ENCODE measurements at places on chromosomes 2 and 18.
A peak's percentile ranks its signal among the peaks of the same experiment; 100 is the strongest.

GRCh38 chr2:99682275-99683060, 192.7 kb upstream of the REV1 start:
- DNase-seq: no peak

- DNase-seq: no peak
Measured at GRCh38 chr2:162258686-162259085, 15.4 kb upstream of the FAP start.

DNA sequence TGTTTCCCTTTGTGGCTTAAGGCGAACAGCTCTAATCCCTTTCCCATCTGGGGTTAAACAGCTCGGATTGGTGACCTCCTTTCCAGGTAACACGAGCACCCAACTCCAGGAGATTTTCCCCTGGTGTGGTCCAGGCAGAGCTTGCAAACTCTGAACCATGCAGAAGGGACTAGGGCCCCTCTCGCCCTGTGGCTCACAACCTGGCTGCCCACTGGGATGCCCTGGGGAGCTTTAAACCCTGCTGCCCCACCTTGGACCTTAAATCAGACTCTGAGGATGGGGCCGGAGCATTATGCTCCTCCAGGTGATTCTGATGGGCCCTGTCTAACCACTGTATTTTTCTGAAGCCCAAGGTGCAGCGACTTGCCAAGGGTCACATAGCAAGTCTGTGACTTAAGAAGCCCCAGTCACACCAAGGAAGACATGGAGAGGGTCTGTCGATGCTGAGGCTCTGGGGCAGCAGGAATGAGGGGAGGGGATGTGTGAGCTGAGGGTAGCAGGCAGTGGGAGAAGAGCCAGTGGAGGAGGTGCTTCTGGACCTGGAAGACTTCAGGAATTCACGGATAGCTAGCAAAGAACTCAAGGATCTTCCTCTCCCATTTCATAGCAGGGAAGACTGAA, 5.9 kb downstream of the ARID5A start:
- DNase-seq: no peak

DNA sequence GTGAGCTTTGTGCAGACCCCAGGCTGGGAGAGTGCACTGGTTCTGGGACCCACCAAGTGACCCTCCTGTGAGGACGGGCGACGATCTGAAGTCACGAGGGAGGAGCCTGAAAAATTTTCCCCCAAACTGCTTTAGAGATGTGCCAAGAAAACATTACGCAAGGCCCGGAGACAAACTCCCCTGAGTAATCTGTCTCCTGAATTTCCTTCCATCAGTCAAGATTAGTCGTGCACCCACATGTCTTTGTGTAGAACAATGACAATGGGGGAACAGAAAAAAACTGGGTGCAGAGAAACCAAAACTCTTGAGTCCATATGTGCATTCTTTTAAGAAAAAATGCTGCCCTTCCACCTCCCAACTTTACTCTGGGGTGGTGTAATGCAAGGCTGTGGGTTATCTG, 12.6 kb upstream of the NCK2 start:
- DNase-seq: no peak

GRCh38 chr18:11948852-11949523, 32.3 kb upstream of the IMPA2 start:
- DNase-seq: no peak

DNA sequence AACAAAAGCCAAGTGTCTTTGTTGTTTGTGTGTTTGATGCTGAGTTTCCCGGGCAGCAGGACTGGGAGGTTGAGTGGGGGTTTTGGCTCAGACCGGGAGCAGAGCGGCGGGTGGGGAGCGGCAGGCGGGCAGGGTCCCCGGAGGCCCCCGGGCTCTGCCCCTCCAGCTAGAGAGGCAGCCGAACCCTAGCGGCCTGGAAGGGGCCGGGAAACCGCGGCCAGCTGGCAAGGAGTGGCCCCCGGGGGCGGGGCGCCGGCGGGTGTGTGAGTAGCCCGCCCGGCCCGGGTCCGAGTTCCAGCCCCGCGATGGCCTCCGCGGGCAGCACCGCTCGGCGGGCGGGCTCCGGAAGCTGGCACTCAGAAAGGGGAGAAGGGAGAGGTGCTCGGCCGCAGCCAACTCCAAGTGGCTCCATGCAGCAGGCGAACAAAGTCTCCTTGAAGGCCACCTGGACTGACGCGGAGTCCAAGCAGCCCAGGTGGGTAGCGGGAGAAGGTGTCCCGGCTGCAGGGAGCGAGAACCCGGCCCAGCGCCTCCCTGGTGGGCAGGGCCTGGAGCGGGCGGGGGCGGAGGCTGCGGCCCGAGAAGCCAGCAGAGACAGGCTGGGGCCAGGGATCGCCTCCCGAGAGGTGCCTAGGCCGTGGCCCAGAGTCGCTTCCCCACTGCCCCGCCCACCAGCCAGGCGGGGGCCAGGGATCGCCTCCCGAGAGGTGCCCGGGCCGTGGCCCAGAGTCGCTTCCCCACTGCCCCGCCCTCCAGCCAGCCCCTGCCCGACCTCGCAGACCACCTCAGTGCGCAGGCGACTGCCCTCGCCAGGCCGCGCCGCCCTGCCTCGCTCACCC, at the start of gene ANKRD53:
Gene ANKRD53 (plus strand): TSS at position 290 of the 839 bp plus-strand sequence. CDS start 16 bp downstream, at position 306.
- peak; percentile 43 for DNase-seq

- no peak for DNase-seq
Measured at GRCh38 chr2:27042159-27042661, 9.3 kb upstream of the AGBL5 start.

DNA sequence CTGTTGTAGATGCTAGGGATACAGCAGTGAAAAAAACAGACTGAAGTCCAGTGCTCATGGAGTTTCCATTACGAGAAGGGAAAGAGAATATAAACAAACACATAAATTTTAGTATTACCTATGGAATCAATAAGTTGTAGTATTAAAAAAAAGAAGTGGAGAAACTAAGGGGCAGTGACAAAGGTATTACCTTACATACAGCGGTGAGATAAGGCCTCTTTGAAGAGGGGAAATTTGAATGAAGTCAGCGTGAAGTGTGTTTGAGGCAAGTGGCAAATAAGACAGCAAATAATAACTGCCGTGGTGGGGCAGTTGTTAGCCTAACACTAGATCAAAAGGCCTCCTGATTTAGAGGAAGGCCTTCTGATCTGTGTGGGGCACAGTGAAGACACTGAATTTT, 57.9 kb downstream of the TLK1 start:
- DNase-seq: no peak

DNA sequence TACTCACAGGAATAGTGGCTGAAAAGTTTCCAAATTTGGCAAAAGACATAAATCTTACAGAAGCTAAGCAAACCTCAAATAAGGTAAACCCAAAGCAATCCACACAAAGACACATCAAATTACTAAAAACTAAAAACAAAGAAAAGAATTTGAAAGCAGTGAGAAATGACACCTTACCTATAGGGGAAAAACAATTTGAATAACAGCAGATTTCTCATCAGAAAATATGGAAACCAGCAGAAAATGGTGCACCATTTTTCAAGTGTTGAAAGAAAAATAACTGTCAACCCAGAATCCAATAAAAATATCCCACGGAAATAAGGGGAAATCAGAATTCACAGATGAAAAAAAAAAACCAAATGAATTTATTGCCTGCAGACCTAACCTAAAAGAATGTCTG, 138.6 kb downstream of the PIGN start:
- no peak for DNase-seq

- DNase-seq: no peak
Measured at GRCh38 chr2:147541314-147541713, 303.5 kb upstream of the ACVR2A start.

DNA sequence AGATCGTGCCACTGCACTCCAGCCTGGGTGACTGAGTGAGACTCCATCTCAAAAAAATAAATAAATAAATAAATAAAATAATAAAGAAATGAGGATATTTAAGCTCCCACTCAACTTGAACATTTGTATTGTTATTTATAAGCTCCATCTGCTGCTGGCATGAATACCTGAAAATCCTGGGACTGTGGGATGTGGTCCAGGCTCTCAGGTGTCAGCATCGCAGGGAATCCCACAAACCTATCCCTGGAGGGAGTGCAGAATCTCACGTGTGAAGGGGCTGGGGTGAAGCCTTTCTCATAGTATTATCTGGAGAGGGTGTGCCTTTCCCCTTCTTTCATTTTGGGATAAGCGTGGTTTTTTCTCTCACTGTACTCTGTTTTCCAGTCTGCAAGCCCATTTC, 47.4 kb upstream of the POLE4 start:
- DNase-seq: no peak

DNA sequence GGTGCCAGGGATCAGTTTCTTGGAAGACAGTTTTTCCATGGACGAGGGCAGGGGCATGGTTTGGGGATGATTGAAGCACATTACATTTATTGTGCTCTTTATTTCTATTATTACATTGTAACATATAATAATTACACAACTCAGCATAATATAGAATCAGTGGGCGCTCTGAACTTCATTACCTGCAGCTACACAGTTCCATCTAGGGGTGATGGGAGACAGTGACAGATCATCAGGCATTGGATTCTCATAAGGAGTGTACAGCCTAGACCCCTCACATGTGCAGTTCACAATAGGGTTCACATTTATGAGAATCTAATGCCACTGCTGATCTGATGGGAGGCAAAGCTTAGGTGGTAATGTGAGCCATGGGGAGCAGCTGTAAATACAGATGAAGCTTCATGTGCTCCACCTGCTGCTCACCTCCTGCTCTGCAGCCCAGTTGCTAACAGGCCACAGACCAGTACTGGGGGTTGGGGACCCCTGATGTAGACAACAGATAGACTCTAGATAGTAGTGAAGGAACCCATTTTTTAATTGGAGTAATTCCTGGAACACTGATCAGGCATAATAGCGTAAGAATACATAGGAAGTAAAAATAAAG, 41.5 kb upstream of the MC4R start:
- no peak for DNase-seq

DNA sequence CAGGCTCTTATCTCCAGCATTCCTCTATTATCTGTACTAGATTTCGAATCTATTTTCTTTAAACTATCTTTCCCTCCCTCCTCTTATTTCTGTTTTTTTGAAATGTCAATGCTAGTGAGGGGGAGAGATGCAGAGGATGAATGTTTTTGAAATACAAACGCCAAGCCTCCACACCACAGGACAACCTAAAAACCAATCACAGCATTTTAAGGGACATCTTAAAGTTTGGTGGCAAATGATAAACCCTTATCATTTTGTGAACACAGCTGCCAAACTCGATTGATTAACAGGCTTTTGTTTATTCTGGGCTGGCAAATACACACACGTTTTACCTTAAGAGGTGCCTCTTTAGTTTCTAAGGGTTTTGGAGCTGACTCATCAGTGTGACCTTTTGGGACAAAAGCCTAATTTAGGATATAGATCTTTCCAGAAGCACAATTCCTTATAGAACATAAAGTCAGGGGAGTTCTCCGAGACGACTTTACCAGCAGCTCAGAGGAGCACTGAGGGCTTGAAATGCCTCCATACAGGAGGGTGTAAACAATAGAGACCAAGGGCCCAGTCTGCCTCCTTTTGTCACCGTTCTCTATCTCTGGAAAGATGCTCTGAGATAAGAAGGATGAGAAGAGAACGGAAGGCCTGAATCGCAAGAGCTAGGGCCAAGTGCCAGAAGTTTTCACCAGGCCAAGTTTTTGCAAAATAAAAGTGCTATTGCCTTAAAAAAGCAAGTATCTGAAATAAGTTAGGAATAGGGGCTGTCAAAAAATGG, 4.2 kb upstream of the MEIS1 start:
- DNase-seq: no peak

DNA sequence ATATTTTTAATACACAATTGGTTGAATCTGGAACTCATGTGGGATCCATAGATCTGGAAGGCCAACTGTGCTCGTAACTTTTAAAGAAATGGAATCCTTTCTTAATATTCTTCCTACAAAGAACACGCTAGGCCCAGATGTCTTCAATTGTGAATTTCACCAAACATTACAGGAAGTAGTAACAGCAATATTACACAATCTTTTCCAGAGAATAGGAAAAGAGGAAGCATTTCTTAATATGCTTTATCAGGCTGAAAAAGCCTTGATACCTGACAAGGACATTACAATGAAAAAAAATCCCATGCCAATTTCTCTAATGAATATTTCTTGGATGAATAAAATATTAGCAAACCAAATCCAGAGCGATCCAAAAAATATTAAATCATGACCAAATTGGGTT, 80.3 kb upstream of the HAAO start:
- DNase-seq: no peak

- DNase-seq: no peak
Measured at GRCh38 chr2:47512581-47513083, 109.7 kb downstream of the MSH2 start.

DNA sequence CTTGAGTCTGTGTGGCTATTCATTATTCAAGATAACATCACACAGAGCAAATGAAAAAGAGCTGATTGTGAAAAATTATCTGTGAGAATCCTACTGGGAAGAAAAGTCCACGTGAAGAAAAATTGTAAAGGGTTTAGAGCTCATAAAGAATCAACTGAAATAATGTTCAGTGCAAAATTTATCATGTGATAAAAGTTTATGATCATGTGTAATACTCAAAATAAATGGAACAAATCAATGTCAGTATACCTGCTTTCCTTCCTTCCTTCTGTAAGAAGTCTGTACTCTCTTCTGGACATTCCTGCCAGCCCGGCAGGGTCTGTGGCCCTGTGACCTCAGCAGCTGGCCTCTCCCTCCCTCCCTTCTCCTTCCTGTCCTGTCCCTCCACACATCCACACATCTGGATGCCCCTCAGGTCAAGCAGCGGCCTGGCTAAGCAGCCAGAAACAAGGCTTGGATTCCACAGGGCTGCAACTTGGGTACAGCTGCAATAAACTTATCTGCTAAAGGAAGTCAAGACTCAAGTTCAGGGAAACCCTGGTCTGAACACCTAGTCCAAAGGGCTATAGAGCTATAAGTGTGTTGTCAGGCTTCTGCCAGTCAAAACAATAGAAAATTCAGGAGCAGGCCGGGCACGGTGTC, 172.1 kb downstream of the MREG start:
- DNase-seq: no peak

- no peak for DNase-seq
Measured at GRCh38 chr2:23378496-23378895, 6.5 kb upstream of the KLHL29 start.

- no peak for DNase-seq
Measured at GRCh38 chr2:105875241-105875640, 130.5 kb downstream of the NCK2 start.

- DNase-seq: no peak
Measured at GRCh38 chr2:229193281-229193680, 77.8 kb downstream of the PID1 start.

DNA sequence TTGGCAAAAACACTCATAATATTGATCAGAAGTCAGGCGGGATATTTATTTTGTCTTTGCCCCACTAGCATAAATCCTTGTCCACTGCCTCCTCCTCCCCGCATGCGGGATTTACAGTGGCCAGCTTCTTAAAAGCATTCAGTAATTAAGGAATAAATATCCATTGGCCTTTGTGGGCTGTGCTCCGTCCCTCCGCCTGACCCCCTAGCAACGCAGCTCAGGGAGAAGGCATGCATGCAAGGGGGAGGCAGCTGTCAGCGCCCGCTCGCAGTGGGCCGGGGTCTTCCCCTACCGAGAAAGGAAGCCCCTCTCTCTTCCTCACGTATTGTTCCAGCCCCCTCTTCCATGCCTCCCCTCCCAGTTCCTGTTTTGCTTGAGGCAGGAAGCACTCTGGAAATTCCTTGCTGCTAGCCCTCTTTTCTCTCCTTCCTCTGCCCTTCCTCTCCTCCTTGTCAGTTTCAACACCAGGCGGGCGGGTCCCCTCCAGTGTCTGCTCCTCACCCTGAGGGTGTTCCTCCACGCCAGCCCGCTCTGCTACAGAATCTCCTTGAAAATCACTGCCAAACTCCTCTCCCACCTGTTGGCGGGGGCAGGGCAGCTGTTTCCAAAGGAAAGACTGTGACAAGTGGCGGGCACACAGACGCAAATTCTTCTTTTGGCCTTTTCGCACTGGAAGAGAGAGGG, 60.1 kb downstream of the GBX2 start:
- no peak for DNase-seq

Data from left lung (tissue), 14 donors.